NCI-H1436 (cell line): ENCODE measurements at places on chromosomes 1 and 21.
A peak's percentile ranks its signal among the peaks of the same experiment; 100 is the strongest.

DNA sequence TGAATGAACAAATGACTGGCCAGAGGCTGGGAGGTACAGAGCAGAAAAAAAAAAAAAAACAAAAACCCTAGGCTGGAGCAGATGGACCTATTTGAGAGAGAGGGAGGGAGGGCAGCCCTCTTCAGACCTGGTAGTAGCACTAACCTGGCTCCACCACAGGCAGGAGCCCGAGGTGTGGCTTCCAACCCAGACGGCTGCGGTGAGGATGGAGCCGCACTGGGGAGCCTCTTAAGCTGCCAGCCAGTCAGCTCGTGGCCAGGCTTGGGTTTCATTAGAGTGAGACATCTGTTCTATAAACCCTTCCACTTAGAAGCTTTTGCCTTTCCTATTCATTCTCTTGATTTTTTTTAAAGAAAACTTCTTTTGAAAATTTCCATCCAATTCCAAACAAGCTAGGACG, 16.8 kb downstream of the LGR6 start:
- peak; percentile 65 for DNase-seq

DNA sequence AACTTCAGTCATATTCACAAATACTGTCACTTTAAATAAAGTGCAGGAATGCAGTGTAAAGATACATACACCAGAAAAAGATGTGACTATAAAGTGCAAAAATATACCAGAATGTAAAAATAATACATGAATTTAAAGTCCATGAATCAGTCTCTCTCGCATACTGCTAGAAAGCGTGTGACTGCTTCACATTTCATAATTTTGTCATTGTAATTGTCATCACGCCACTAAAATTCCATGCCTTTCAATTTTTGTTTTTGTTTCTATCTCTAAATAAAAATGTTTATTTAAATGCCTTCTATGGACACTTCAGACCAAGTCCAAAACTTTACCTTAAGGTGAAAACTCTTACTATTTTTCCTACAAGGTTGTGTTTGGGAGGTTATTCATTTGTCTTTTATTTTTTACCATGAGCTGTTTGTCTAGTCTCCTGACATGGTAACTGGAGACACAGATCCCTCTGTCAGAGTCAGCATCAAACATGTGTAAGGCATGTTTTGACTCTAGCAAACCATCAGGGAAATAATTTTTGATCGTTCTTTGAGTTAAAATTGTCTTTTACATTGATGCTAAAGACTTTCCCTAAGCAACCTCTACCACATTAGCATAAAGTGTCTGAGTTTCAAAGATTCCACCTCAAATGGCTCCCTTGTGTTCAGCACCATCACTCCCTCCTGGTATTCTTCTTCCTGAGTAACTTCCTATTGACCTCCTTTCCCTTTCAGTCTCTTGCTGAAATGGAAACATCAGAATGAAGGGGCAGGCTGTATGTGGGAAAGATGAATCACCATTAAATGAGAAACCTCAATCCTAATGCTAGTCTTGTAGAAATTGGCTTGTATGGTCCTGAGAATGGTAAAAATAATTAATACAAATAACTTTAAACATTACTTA, 14.0 kb upstream of the AIM2 start:
- no peak for DNase-seq

GRCh38 chr1:53851571-53852285, 13.6 kb upstream of the NDC1 start:
- DNase-seq = no peak

DNA sequence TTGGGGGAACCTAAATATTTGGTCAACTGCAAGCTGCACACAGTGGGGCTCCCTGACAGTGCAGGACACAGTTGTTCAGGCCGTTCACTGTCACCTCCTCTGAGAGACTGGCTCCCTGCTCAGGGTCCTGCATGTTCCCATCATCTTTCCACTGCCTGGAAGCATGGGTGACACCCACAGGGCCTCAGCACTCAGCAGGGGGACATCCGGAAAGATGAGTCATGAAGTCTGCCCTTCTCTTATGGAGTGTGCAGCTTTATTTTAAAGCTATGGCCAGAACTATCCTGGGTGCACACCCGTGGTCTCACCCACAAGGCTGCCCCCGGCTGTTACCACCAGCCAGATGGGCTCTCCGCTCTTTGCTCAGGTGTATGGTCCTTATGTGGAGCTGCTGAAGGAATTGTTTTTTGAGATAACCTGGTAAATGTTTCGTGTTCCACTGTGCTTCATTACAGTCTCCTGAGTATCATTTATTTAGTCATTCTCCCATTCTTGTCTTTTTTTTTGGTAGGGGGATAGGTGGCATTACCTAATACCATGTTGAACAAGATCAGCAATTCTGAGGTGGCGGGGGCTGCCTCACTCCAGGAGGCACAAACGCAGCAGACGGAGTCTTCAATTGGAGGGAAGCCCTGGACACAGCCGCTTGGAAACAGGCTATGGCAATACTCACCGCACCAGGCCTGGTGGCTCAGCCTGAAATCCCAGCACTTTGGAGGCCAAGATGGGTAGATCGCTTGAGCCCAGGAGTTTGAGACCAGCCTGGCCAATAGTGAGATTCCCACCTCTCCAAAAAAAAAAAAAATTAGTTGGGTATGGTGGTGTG, 14.3 kb downstream of the TRIM11 start:
- no peak for DNase-seq

DNA sequence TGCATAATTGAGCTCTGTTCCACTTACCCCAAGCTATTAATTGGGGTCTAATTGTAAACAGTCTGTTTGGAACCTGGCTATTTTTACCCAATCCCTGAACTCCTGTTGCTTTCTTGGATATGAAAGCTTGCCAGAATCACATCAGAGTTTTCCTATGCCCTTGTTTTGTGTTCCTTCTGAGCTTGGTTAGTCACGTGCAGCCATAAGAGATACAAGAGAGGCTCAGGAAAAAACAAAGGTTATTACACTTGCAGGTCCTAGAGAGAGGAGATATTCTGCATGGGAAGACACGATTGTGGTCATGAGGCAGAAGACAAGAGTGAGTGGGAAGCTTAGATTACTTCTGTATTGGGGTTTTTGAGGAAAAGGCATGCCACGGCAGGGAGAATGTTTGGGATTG, 46.0 kb upstream of the RGL1 start:
- DNase-seq = no peak

GRCh38 chr21:45224189-45224938, 63.3 kb downstream of the POFUT2 start:
- DNase-seq = no peak

DNA sequence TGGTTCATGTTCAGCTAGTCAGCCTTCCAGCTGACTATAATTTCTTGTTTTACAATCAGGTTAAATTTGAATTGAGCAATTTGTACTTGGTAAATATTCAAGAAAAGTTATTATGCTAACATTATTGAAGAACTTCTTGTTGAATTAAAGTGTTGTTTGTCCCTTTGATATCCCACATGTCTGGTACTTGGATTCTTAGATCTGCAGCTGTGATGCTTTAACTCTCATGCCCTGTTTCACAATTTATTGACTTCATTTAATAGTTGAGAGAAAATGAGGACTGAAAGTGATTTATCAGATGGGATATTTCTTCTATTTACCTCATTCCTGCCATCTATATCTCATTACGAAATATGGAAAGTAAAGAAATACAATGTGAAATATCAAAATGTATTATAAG, 92.8 kb downstream of the FASLG start:
- no peak for DNase-seq

DNA sequence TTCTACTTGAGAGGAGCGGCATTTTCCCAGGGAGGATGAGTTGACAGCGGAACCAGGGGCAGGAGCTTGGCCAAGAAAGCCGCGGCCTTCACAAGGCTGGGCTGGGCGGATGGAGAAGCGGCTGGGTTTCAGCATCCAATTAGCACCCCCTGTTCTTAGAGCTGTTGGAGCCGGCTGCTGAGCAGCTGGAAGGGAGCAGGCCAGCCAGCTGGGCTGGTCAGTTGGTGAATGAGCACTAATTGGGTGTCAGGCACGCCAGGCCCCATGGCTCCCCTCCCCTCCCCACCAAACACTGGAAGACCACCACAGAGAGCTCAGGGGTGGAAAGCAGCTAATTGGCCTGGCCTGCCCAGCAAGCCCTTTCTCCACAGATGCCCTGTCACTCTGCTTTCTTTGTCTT, 245.6 kb downstream of the RRAGC start:
- no peak for DNase-seq

- DNase-seq = no peak
Observed at GRCh38 chr1:30868833-30869435, 39.6 kb downstream of the SDC3 start.

DNA sequence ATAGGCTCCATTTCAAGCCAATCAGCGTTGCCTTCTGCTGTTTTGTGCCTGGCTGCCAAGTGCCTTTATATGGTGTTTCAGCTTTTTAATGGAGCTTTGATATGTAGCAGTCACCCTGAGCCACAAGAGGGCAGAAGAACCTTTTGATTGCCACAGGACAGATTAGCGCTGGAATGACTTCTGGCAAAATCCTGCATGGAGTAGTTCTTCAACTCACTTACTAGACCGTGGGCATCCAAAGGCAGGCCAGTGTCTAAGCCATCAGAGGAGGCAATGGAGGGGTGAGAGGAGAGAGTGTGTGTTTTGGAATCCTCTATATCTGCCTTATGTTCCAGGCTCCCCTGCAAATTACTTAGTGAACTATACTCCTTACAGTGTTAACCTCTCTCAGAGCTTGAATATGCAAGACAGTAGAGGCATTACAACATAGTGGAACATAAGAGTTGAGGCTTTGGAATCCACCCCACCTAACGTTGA, 56.2 kb downstream of the ST3GAL3 start:
- peak; percentile 76 for DNase-seq

- DNase-seq = no peak
Observed at GRCh38 chr1:174569240-174569639, 121.5 kb downstream of the GPR52 start.

DNA sequence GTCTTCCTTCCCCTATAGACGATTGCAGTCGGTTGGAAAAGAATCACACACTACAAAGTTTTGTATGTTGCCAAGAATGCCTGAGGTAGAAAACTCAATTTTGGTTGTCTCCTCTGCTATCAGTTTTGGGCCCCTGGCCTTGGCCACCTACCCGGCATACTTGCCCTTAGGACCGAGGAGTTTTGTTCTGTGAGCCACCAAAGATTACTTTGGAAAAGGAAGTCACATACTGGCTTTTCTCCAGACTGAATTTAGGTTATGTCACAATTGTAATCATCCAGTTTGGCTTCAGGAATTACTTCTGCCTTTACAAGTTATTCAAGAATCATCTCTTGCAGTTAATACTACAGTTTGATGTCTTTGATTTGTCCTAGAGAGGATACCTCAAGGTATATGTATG, 71.4 kb downstream of the RGL1 start:
- no peak for DNase-seq

DNA sequence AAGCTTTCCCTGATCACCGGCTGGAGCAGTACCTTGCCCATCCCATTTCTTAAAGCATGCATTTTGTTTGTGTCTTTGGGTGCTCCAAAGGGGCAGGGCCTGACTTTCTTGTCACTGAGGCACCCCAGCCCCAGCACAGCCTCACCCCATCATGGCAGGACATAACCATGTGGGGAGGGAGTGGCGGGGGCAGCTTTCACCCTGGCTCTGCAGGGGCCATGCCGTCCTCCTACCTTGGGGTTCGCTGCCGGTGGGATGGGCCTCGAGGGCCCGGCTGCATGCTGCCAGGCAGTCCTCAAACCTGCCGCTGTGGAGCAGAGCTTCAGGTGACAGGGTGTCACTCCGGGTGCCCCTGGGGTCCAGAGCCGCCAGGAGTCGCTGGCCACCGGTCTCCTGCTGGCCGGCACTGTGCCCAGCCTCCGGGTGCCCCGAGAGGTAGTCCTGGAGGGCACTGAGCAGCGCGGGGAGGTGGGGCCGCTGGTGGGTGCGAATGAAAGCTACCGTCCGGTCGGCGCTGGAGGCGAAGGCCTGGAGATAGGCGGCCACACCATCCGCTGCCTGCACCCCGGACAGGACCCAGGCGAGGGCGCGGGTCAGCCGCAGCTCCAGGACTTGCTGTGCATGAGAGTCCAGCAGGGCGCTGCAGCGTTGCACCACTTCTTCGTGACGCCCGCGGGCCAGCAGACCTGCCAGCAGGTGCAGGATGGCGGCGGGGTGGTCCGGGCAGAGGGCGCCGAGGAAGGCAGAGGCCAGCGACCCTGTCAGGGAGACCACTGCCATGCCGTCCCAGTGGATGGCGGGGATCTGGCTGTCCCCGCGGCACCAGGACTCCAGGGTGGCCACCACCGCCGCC, 1.5 kb downstream of the TTC34 start:
- no peak for DNase-seq

DNA sequence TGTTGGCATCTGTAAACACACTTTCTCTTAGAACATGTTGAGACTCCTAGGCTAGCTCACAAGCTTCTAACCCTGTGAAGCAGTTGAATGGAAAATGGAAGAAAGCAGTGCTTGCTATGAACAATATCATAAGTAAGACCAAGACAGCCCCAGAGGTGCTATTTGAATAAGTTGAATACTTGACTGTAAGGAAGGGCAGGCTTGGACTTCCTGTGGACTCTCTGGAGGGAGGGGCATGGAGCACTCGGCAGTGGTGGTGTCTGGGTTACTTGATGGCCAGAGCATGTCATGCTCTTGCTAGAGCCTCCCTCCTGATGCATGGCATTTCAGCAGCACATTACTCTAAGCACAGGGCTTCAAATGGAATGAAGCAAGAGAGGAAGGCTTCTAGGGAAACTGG, 60.0 kb downstream of the MRPS6 start:
- no peak for DNase-seq

GRCh38 chr1:59697150-59697800, 117.5 kb upstream of the HOOK1 start:
- DNase-seq = no peak

DNA sequence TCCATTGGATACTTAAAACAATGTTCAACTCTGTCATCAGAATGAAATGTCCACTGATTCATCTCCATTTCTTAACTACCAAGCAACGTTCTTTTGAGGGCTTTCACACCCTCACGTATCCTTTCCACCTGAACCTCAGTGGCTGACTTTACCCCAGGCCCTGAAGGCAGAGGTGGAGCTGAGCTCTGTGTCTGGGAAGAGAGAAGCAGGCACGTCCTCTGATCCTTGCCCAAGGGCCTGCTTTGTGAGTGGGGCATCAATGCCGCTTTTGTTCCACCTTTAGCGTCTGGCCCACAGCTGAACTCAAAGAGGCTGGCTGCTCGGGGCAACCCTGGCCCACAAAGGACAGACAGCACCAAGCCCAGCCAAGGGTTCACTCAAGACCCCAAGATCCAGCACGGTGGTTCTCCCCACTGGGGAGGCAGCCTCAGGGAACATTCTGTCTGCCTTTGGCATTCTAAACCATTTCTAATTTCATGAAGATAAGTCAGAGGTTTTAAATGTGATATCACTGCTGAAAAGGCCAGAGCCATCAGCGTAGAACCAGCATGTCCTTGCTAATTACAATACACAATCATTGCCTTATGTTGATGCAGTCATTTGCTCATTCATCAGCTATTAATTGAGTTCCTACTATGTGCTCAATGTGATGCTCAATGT, 126.0 kb upstream of the UBE2U start:
- DNase-seq = no peak
